ENCODE measurements at places on chromosomes 6 and 20.

DNA sequence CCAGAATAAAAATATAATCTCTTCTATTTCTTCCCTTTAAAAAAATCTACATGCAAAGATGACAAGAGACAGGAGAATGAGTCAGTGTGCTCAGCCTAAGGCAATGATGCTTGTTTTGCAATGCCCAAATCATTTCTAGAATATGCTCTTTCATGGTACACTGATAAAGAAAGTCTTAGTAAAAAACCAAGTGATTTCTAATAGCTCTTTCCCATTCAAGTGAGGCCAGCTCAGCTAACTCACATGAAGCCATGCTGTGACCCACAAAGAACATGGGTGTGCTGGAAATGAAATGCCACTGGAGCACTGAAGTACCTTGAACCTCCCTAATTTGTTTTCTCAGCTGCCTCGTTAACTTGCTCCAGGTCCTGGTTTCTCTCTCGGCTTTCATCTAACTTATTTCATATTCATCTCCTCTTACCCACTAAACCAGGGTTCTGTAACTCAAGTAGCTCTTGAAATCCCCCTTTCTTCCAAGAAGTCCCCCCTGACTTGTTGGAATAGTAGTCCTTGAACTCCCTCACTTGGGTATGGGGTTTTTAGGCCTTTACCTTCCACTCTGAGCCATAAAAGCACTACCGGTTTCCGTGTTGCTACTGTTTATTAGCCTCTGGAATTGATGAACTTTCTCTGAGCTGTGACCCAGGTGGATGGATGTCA, 92.7 kb downstream of the IRF4 start:
- DNase-seq, result no peak

GRCh38 chr6:163501439-163501838, 86.9 kb downstream of the QKI start:
- no peak for DNase-seq

DNA sequence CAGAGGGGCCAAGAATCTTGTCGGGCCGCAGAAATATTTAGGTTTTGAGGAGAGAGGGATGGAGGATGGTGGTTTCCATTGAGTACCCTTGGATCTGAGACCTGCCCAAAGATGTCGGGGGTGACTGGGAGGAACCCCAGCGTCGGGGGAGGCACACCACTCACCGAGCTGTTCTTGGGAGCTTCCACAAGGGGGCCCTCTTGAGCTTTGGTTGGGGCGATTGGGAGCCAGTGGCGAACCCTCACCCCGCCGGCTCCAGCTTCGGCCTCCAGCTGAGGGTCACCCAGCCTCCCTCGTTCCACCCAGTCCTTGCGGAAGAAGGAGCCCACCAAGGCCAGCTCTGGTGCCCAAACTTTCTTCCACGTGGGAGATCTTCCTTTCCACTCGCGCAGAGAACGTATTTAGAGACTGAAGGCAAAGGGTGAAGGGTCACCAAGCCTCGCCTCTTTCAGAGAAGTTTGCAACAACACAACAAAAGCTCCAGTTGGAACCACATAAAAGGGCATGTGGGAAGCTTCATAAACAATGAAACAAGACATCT, 33.6 kb downstream of the APCDD1L start:
- no peak for DNase-seq

GRCh38 chr6:38168699-38169098, 349.2 kb downstream of the ZFAND3 start:
- DNase-seq, result no peak

DNA sequence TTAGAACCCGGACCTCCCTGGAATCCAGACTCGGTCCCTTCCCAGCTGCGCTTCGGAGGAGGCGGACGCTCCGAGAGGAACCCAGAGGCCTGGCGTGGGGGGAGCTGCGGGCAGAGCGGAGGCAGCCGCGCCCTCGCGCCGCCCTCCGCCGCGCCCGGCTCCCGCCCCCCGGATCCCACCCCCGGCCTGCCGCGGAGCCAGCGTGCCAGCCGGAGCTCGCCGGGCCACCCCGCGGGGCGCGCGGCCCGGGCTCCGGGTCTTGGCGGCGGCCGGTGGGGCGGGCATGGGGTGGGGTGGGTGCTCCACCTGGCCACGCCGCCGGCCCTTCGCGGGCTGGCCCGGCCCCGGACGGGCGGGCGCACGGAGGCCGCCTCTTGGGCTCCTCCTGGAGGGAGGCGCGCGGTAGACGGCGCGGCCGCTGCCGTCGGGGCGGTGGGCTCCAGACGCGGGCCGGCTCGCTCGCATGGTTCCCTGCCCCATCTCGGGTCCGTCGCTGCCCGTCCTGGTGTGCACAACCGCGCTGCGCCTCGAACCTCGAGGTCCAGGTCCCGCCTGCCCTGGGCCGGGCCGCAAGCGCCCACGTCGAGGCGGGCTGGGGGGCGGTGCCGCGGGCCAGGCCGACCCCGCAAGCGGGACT, 592 bp upstream of the CDYL start:
- no peak for DNase-seq
